T-helper 1 cell (primary cell): ENCODE measurements at places on chromosomes 16 and 17.
A peak's percentile ranks its signal among the peaks of the same experiment; 100 is the strongest.

- DNase-seq = no peak
Observed at GRCh38 chr16:79388396-79388795, 212.1 kb downstream of the MAF start.

DNA sequence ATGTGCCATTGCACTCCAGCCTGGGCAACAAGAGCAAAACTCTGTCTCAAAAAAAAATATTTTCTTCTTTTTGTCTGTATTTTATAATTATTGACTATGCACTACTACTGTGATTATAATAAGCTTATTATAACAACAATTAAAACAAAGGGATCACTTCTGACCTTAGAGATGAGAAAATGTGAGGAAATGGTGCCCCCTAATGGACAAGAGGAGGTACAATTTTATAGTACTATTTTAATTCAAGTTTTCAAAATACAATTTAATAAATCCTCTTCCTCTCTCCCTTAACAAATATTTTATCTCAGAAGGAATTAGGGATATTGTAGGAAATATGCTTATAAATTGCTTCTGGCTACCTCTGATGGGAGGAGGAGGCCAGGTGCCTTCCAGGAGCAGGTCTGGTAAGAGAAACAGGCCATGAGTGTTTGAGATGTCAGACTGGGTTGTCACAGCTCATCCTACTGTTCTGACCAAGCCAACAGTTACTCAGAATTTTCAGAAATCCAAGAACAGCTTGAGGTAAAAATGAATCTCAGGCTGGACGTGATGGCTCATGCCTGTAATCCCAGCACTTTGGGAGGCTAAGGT is 14.0 kb downstream of the VPS53 start:
- DNase-seq = no peak

DNA sequence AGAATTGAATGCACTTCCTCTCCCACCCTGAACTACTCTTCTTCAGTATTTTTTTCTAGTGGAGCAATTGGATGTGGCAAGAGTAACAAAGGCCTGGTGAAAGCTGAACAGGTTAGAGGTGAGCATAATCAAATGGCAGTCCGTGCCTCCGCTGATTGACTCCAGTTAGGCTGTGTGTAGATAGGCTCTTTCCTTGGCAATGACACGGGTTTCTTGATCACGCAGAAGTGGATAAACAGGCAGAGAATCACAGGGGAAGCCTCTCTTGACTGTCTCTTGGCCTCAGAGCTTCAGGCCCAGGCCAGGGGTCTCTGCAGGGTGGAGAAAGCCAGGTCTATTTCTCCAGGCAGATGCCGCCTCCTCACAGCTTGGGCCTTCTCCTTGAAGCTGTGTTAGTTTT is 4.2 kb downstream of the CD300LB start:
- no peak for DNase-seq

DNA sequence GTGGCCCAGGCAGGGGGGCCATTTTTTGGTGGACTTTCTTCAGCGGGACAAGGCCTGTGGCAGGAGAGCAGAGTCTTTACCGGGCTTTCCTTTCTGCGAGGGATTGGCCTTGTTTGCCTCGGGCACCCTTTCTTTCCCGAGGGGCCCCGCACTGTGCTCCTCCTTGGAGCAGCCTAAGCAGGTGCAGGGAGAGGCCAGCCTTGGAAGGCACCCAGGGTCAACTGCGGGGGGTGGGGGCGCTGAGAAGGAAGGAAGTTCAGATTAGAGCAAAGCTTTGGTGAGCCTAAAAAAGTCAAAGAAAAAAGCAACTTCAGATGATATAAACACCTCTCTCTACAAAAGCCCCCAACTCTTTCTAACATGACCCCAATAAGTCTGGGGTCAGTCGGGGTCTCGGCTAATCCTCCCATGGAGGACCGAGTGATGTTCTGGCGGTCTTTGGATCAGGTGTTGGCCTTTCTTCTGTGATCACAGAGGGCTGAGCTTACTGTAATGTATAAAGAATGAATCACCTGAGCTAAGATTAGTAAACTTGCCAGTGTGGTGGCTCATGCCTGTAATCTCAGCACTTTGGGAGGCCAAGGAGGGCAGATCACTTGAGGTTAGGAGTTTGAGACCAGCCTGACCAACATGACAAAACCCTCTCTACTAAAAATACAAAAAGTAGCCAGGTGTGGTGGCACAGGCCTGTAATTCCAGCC is 63.0 kb downstream of the PGS1 start:
- DNase-seq = no peak

DNA sequence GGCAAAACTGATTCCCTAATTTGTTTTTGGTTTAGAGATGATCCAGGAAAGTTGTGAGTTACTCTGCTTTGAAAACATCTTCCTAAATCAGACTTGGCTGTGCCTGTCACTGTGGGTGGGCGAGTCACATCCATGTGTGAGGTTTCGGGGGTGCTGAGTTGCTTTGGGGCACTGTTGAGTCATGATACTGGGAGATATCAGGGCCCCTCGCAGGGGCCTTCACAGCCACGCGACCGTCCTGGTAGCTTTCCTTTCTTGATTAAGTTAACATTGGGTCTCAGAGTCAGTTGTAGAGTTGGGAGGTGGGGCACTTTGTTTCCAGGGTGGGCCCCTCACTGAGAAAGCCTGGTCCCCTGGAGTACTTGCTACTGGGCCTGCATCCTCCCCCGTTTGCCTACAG is 58.3 kb upstream of the LGALS9 start:
- DNase-seq = no peak

GRCh38 chr17:75980188-75981018 is 1.4 kb downstream of the TEN1 start:
- DNase-seq = no peak

- DNase-seq = no peak
Observed at GRCh38 chr17:21161498-21162393, 35.0 kb downstream of the DHRS7B start.

- no peak for DNase-seq
Observed at GRCh38 chr17:4772235-4772613, 538 bp downstream of the TM4SF5 start.

DNA sequence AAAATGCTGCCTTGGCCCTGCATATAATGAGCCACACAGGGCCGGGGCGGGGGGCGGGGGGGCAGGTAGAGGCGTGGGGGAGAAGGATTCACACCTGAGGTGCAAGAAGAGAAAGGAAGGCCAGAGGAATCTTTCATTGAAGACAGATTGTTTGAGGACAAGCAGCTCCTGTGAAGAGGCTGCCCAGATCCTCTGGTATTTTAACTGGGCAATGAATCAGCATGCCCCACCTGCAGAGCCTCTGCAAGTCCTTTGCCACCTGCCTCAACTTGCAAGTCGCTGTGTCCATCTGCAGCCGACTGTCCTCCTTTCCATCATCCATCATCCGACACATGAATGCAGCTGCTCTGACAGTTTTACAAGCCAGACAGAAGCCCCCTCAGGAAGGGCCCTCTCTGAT is 1.2 kb upstream of the SOST start:
- no peak for DNase-seq

DNA sequence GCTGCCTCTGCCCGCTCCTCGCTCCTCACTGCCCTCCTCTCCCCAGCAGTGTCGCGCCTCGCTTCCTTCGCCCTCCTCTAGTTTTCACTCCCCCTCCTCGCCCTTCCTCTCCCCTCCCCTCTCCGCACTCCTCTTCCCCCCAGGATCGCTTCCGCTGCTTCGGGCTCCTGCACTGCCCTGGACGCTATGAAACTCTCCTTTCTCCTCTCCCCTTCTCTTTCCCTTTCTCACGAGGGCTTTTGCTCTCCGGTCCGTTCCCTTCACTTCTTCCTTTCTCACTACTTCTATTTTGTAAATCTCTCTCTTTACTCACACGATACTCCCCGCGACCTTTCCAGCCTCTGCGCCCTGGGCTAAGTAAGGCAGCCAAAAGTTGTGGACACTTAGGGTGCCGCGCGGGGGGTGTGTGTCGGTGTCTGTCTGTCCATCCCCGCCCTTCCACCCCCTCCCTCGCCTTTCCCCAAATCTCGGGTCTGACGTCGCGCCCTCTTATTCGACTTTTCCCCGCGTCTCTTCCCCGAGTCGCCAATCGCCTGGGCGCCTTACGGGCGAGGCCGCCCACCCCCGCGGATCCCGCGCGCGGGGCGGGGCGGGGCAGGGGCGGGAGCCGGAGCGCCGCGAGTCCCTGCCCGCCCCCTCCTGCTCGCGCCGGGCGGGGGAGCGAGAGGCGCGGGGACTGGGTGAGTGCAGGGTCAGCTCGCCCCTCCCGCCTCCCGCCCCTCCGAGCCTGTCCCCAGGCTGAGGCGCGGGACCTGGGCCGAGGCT is at the start of gene IRX3:
TSS of gene IRX3 (minus strand) at position 422 of the 765 bp plus-strand sequence. CDS start 737 bp downstream, outside the sequence.
- no peak for DNase-seq

- no peak for DNase-seq
Observed at GRCh38 chr17:65184235-65184959, 47.2 kb downstream of the RGS9 start.

- no peak for DNase-seq
Observed at GRCh38 chr17:21756856-21757619, 64.7 kb downstream of the KCNJ18 start.

- no peak for DNase-seq
Observed at GRCh38 chr17:77657839-77658238, 300.7 kb upstream of the TNRC6C start.

DNA sequence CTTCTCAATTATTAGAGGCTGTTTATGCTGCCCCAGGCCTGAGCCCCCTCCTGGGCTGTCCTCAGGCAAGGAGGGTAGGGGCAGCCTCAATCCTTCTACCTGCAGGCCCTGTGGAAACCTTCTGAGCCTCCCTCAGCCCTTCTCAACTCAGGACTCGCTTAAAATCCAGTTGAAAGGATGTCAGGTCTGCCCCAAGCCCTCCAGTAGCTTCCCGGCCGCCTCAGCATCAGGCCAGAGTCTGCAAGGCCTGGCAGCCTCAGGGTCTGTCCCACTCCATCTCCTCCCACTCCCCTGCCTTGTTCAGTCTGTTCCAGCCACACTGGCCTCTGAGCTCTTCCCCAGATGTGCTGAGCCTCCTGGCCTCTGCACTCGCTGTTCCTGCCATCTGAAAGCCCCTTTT is 52.2 kb downstream of the KATNIP start:
- DNase-seq = no peak

DNA sequence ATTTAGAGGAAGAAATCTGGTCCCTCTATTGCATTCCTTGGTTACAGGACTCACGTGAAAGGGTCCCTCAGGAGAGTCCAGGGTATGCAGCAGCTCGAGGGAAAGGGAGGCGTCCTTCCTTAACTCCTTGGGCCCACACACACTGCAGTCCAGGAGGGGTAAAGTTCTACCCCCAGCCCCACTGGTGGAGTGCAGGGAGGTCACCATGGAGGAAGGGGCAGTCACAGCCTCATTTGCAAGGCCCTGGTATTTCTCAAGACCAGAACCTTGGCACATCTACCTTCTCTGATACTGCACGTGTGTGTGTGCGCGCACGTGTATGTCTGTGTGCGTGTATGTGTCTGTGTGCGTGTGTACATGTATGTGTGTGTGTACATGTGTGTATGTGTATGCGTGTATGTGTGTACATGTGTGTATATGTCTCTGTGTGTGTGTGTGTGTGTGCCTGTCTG is 11.1 kb downstream of the HIC1 start:
- no peak for DNase-seq

GRCh38 chr16:8923199-8923598 is 40.5 kb downstream of the USP7 start:
- no peak for DNase-seq

GRCh38 chr17:76074390-76075363 is at the start of gene GALR2:
GALR2 (plus strand) TSS chr17:76074781; CDS start chr17:76074884, 103 bp downstream.
- no peak for DNase-seq

DNA sequence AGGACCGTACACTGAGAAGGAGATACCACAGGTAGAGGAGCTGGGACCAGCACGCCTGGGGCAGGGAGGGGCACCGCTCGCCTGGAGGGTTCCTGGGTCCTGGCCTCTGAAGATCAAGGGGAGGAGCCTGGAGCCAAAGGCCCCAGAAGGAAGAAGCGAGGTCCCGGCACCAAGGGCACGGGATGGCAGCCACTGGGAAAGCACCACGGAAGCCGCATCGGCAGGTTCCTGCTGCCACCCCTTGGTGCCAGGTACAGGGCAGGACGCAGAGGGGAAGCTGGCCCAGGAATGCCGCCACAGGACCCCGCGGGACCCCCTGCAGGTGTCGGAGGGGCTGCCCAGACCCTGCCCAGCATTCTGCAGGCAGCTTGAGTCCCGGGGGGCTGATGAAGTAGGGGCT is 42.5 kb upstream of the CBFA2T3 start:
- no peak for DNase-seq

- no peak for DNase-seq
Observed at GRCh38 chr17:74393346-74393942, 26.1 kb downstream of the GPR142 start.

DNA sequence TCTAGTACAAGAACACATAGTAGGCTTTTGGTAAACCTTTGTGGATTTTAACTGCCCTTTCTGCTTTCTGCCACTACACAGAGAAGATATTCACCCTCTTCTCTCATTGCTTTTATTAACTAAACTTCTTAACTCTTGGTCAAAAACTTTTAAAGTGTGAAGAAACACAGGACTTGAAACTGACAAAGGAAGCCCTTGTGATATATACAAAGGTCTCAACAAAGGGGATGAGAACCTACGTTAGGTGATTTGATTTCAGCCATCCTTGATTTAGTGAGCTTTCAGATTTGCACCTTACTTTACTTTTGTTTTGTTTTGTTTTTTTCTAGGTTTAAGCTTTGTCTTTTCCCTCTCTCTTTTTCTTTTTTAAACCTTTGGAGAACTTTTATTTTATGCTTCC is 66.9 kb downstream of the TBX4 start:
- DNase-seq = no peak

GRCh38 chr17:41865596-41865893 is 322 bp upstream of the KLHL11 start:
- no peak for DNase-seq

GRCh38 chr16:87133966-87134627 is 183.1 kb downstream of the C16orf95 start:
- DNase-seq = no peak

- no peak for DNase-seq
Observed at GRCh38 chr17:68089881-68090280, 54.3 kb downstream of the KPNA2 start.

GRCh38 chr17:45394913-45395568 is 37.6 kb downstream of the ARHGAP27 start:
- DNase-seq = peak; percentile 27

DNA sequence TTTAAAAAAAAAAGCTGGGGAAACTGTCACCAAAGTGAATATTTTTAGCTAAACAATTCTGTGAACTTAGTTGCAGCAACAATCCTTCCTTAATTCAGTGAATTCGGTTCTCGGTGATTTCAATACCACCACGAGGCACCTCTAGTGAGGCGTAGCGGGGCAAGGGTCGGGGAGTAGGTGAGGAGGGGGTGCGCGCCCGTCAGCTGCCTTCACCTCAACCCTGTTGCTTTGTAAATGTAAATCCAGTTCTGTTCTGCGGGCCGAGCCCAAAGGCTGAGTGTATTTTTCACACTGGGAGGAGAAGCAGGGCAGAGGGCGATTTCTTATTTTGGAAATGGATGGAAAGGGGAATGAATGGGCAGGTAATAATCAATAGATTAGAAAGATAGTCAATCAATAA is 17.4 kb downstream of the SALL1 start:
- no peak for DNase-seq

GRCh38 chr16:54503011-54503855 is 216.6 kb upstream of the IRX3 start:
- DNase-seq = no peak
